Articular chondrocyte of knee joint (primary cell): ENCODE measurements at places on chromosomes 3 and 15. TPM values are rescaled to one million over a fixed set of nuclear protein-coding genes. Genes with fewer than 3 reads are reported as not detected.

Gene REC114
- not detected in 2 replicates for total RNA-seq

Gene THBS1
- 652 and 1,464 TPM in 2 replicates for total RNA-seq

Gene CCDC9B
- total RNA-seq: 8.5 and 12.5 TPM in 2 replicates

Gene TMEM158
- 0.65 and 0.86 TPM in 2 replicates for total RNA-seq

Gene CMTM7
- total RNA-seq: 7.6 and 9.0 TPM in 2 replicates

Gene ARHGAP31
- 25.3 and 35.8 TPM in 2 replicates for total RNA-seq

Gene GLDN
- 56.1 and 57.2 TPM in 2 replicates for total RNA-seq

Gene OXSM
- 11.6 and 12.0 TPM in 2 replicates for total RNA-seq

Gene MON1A
- 9.7 and 10.1 TPM in 2 replicates for total RNA-seq

Gene TRIM42
- not detected in 2 replicates for total RNA-seq

Gene KIF7
- 21.9 and 22.0 TPM in 2 replicates for total RNA-seq

Gene CLRN1
- not detected in 2 replicates for total RNA-seq

Gene HRH1
- total RNA-seq: 34.6 and 41.0 TPM in 2 replicates

Gene IGSF11
- total RNA-seq: 0.11 TPM in 1 of 2 replicates, not detected in the other

Gene GOLGA8O
- 0.97 and 1.3 TPM in 2 replicates for total RNA-seq

Gene DUOX1
- total RNA-seq: under 0.01 and 0.13 TPM in 2 replicates

Gene ITIH1
- not detected in 2 replicates for total RNA-seq

Gene RPUSD2
- total RNA-seq: 8.2 and 8.6 TPM in 2 replicates

Gene STAB1
- 4.5 and 5.7 TPM in 2 replicates for total RNA-seq

Gene MLH1
- 49.2 and 55.9 TPM in 2 replicates for total RNA-seq

Gene PCOLCE2
- total RNA-seq: 102 and 124 TPM in 2 replicates

Gene SQOR
- 182 and 186 TPM in 2 replicates for total RNA-seq

Gene ALDH1L1
- under 0.01 TPM in 2 replicates for total RNA-seq

Gene PARP3
- total RNA-seq: 45.6 and 51.9 TPM in 2 replicates

Gene SLC38A3
- total RNA-seq: 0.11 and 0.39 TPM in 2 replicates

Gene C3orf22
- not detected in 2 replicates for total RNA-seq

Gene NEK11
- 11.6 and 14.3 TPM in 2 replicates for total RNA-seq

Gene RASSF1
- total RNA-seq: 19.1 and 21.7 TPM in 2 replicates

Gene ZBED2
- total RNA-seq: not detected in 2 replicates

Gene GPR176
- 140 and 142 TPM in 2 replicates for total RNA-seq

Gene ATXN7
- total RNA-seq: 24.8 and 25.6 TPM in 2 replicates

Gene RYR3
- total RNA-seq: not detected in 2 replicates

Gene SIAH2
- total RNA-seq: 21.1 and 22.6 TPM in 2 replicates

Gene SOX14
- total RNA-seq: not detected in 2 replicates

Gene IQCH
- total RNA-seq: 4.2 and 7.3 TPM in 2 replicates

Gene GOLGA6C
- total RNA-seq: not detected in 2 replicates

Gene ARNT2
- 18.3 and 21.4 TPM in 2 replicates for total RNA-seq

Gene SLC12A6
- total RNA-seq: 31.4 and 39.0 TPM in 2 replicates

Gene GOLGA8A
- total RNA-seq: 30.9 and 39.6 TPM in 2 replicates

Gene LRRC31
- not detected in 2 replicates for total RNA-seq
